Kidney (tissue), 22 donors: ENCODE measurements at places on chromosomes 1 and 21.
A peak's percentile ranks its signal among the peaks of the same experiment; 100 is the strongest.

- no peak for DNase-seq
These were observed 7.9 kb upstream of the ADORA3 start for GRCh38 chr1:111511370-111511769.

DNA sequence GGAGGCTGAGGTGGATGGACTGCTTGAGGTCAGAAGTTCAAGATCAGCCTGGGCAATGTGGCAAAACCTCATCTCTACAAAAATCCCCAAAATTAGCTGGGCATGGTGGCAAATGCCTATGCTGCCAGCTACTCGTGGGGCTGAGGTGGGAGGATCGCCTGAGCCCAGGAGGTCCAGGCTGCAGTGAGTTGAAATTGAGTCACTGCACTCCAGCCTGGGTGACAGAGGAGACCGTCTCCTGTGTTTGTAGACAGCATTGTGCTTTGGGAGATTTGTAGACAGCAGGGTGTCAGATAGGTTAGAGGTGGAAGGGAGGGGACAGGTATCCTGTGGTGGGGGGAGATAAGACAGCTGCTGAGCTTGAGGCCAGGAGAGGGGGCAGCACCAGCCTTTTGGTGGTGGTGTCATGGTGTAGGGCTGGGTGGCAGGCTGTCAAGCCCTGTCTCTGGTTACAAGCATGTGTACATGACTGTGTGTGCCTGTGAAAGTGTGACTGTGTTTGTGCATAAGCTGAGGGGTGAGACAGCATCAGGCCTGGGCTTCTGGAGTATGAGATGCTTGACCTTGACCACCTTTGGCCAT, 15.2 kb downstream of the PPFIA4 start:
- DNase-seq, result no peak

- DNase-seq, result peak; percentile 99
These were observed at the start of the genes C21orf58 and PCNT for GRCh38 chr21:46323710-46324389. C21orf58 (minus strand) TSS chr21:46323870; CDS start chr21:46322738, 1,132 bp downstream. PCNT (plus strand) TSS chr21:46324156; CDS start chr21:46324229, 73 bp downstream.

GRCh38 chr1:111739925-111740765, 950 bp upstream of the INKA2 start:
- DNase-seq, result peak; percentile 79

DNA sequence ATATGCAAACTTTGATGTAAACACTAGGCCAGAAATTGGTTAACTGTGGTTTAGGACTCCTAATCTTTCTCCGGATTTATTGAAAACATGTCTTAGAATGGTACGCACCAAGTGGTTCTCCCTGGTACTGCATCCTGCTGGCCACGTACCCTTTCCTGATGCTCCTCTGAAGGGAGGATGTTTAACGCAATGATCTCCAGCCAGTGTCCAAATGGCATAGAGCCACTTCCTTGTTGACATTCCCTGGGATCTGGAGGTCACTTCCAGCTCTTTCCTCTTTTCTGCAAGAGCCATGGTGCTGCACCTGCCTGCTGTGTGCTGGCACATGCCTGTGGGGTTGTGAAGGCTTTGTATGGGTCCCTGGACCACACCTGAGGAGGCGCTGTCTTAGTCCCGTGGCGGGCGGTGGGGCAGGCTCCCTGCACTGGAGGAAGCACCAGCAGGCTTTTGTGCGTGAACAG, 53.9 kb downstream of the GALNT2 start:
- DNase-seq, result no peak

DNA sequence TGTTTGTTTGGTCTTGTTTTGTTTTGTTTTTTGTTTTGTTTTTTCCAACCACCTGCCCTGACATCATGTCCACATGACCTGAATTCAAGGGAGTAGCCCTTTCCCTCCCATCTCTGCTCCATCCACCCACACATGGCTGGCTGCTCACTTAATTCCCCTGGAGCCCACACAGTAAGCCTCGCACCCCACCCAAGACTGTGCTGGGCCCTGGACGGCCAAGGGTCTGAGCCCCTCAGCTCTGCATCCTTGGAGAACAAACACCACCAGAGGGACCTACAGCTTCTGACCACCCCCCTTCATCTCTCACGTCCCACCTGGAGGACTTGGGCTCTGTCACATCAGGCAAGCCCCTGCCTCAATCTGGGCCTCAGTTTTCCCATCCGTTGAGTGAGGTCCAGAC, 39.1 kb downstream of the MATN1 start:
- DNase-seq, result no peak

- no peak for DNase-seq
These were observed 210.2 kb upstream of the NR5A2 start for GRCh38 chr1:199817266-199817665.

GRCh38 chr1:199290186-199290585, 651.3 kb downstream of the PTPRC start:
- DNase-seq, result no peak

DNA sequence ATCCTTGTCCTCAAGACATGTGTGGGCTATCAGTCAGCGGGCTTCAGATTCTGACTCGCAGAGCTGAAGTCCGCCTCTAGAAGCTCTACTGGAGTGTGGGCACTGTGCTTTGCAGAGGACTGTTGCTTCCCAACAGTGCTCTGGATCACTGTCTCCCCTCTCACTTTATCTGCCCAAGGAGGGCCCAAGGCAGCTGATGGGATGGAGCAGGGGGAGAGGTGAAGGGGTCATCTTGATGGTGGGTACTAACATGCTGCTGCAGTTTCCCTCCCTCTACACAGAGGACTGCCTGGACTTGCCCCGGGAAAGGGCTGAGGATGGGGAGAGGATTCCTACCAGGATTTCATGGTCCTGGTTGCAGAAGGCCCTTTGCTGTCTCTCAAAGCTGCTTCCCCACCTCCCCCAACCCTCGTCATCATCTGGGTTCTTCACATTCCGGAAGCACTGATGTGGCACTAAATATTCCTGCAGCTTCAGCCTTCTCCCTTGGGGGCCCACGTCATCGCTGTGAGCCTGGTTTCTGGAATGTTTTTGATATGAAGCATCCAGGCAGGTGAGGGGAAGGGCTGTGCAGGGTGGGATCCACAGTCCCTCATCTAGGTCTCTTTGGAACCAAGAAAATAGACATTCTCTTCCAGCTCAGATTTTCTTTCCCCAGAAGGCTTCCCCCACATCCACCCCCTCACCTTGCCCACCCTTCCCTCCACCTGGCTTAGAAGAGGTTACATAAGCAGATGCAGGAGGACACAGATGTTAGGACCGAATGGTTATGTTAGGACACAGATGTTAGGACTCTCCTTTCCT, 23.2 kb downstream of the NUAK2 start:
- peak; percentile 97 for DNase-seq

- DNase-seq, result no peak
These were observed 4.9 kb upstream of the PTGFRN start for GRCh38 chr1:116904791-116905320.

DNA sequence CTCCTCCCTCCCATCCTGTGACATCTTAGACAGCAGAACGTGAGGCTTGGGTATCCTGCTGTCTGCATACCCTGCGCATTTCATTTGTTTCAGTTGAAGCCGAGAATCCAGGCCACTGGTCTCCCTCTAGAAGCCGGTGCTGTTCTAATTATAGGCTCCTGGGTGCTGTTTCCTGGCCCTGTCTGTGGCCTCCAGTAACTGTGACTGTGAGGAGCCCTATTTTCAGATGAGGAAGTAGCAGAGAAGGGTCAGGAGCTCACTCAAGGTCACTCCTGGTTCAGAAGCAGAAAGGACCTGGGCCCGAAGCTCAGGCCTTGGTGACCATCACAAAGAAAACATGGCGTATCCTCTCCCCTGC, 24.0 kb downstream of the COQ8A start:
- no peak for DNase-seq

DNA sequence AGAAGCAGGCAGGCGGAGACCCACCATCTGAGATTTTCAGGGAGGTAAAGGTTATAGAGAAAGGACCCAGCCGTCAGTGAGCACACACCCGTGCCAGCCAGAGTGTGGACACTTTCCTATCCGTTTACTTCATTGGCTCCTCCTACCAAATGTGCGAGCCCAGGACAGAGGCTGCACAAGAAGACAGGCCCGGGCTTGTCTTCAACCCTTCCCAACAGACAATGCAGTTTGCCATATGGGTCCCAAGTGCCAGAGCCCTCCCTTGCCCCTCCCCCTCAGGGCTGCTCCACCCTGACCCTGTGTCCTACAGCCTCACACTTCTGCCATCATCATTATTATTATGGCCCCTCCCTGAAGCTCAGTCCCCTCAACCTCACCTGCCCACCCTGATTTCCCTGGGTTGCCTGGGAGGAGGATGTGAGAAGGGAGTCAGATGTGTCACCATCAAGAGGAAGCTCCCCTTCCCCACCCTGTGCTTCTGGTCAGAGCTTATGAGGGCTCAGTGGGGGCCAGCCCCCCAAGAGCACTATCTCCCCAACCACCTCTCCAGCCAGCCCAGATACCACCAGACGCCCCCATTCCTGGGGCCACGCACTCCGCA, 9.4 kb downstream of the LAPTM5 start:
- no peak for DNase-seq

DNA sequence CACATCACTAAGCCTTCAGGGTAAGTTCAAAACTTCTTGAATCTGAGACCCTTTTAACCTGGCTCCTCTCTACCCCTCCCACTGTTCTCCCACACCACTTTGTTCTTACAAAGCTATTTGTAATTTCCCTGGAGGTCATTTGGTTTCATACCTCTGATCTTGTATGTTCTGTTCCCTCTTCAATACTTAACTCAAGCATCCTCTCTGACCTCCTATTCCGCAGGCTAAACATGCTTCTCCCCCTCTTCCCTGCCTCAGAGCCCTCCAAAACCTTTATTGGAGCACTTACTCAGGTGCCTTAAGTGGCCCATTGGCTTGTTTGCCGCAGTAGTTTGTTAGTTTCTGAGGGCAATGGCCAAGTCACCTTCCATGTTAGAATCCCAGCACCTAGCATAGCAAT, 54.8 kb downstream of the SSX2IP start:
- no peak for DNase-seq

GRCh38 chr21:44337449-44337848, 1.7 kb downstream of the CFAP410 start:
- no peak for DNase-seq

DNA sequence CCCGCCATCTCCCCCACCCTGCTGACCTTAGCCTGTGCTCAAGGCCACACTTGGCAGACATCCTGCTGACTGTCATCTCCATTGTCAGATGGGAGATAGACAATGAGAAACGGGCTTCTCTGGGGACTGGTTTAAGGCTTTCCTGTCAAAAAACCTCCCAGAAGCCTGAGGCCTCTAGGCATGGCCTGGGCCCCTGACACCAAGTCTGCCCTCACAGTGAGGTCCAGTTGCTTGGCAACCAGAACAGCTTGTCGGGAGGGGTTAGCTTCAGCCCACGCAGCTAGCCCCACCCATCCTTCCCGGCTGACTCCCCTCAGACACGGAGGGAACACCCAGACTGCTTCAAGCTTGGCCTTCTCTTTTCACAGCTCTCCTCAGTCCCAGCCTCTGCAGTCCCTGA, 11.0 kb downstream of the PLEKHA6 start:
- peak; percentile 95 for DNase-seq

GRCh38 chr1:228830954-228831481, 95.7 kb downstream of the RHOU start:
- DNase-seq, result no peak

DNA sequence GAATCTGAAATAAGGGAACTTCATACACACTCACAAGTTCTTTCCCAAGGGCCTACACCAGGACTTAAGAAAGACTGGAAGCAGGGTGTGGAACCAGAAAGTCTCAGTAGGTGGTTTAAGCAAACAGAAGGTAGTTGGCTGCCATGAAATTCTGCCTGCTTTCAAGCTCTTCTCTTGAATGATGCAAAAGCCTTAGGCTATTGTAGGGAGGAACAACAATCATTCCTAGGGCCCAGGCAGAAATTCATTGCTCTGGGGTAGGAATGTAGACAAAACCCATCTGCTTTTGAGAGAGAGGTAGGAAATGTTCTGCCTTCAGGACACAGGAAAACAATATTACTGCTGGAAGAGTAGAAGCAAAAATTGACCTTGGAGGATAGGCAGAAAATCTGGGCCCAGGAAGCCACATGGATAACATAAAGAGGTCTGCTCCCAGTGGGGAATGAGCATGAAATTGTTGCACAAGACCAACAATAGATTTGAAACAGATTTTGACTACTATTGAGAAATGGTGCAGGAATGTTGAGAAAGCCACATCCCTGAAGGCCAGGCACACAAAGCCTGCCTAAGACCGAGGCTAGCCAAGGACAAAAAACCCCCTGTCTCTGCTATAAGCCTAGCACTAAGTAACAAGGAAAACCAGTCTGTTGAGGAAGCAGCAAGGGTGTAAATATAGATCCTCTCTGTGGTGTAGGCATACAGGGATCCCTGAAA, 22.7 kb upstream of the SFT2D2 start:
- DNase-seq, result no peak

DNA sequence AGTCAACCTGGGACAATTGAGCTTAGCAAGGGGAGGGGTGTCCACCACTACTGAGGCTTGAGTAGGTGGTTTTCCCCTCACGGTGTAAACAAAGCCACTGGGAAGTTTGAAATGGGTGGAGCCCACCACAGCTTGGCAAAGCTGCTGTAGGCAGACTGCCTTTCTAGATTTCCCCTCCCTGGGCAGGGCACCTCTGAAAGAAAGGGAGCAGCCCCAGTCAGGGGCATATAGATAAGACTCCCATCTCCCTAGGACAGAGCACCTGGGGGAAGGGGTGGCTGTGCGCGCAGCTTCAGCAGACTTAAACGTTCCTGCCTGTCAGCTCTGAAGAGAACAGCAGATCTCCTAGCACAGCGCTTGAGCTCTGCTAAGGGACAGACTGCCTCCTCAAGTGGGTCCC, 758.4 kb downstream of the LTN1 start:
- peak; percentile 36 for DNase-seq

- no peak for DNase-seq
These were observed 10.5 kb upstream of the TAF1A start for GRCh38 chr1:222600281-222600680.

GRCh38 chr1:67308136-67308535, 463 bp downstream of the IL12RB2 start:
- no peak for DNase-seq

- DNase-seq, result no peak
These were observed 392.1 kb downstream of the KIF26B start for GRCh38 chr1:245546875-245547274.

GRCh38 chr1:40983286-40983685, 3.8 kb downstream of the CTPS1 start:
- DNase-seq, result no peak

- peak; percentile 73 for DNase-seq
These were observed 12.6 kb upstream of the ADORA3 start for GRCh38 chr1:111516005-111516535.

- DNase-seq, result no peak
These were observed 8.1 kb upstream of the TNFRSF4 start for GRCh38 chr1:1221887-1222574.

DNA sequence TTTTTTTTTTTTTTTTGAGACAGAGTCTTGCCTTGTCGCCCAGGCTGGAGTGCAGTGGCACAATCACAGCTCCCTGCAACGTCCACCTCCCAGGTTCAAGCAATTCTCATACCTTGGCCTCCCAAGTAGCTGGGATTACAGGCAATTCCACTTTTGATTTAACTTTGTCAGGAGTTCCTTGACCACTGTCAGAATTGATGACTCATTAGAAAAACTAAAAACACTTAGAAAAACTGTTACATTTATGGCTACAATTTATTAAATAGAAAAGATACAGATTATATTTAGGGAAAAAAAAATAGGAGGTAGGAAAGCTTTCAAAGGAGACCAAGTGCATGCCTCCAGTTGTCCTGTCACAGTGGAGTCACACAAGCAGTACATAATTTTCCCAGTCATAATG, 20.0 kb downstream of the ZNF678 start:
- no peak for DNase-seq
